T-helper 1 cell (primary cell): ENCODE measurements at places on chromosomes 16 and 17.

GRCh38 chr17:49859991-49860953, 12.4 kb upstream of the TAC4 start:
- no peak for DNase-seq

GRCh38 chr17:76867578-76868175, 527 bp upstream of the MGAT5B start:
- no peak for DNase-seq

DNA sequence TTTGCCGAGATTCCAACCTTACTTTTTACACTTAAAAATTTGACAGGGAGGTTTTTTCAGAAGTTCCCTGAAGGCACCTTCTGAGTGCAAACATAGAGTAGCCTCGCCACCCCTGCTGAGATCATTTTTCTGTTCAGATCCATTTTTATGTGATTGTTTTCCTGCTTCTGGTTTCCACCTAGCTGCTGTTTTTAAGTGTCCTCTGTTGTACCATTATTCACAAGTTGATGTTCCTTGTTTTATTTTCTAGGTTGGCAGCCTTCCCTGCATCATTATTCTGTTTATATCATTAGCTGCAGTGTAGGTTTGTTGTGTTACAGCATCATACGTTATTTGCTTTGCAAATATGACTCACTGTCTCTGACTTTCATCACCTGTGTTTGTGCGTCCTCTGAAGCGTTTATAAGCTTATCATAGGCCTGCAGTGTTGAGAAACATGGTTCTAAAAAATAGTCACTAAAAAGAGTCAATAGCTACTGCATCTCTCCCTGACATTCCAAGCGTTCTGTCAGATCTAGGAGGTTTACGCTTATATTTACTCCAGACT, 116.9 kb upstream of the CLEC3A start:
- DNase-seq = no peak

- DNase-seq = peak; percentile 46
These were observed at the start of gene SPNS2 for GRCh38 chr17:4498461-4499397. TSS of gene SPNS2 (plus strand) at chr17:4498881. CDS start at chr17:4499048, 167 bp downstream.

- DNase-seq = no peak
These were observed 25.3 kb downstream of the ZNF778 start for GRCh38 chr16:89242795-89243200.

- no peak for DNase-seq
These were observed 15.0 kb downstream of the ZNF232 start for GRCh38 chr17:5096731-5097100.
